ENCODE measurements at places on chromosomes 13 and 19. TPM values are rescaled to one million over a fixed set of nuclear protein-coding genes. Genes with fewer than 3 reads are reported as not detected.

Gene CLIP3
- total RNA-seq, result 1.8 TPM

Gene LGALS7
- not detected for total RNA-seq

Gene TMIGD2
- not detected for total RNA-seq

Gene SPACA4
- not detected for total RNA-seq

Gene TEX26
- total RNA-seq, result not detected

Gene ZNF491
- 0.95 TPM for total RNA-seq

DNA sequence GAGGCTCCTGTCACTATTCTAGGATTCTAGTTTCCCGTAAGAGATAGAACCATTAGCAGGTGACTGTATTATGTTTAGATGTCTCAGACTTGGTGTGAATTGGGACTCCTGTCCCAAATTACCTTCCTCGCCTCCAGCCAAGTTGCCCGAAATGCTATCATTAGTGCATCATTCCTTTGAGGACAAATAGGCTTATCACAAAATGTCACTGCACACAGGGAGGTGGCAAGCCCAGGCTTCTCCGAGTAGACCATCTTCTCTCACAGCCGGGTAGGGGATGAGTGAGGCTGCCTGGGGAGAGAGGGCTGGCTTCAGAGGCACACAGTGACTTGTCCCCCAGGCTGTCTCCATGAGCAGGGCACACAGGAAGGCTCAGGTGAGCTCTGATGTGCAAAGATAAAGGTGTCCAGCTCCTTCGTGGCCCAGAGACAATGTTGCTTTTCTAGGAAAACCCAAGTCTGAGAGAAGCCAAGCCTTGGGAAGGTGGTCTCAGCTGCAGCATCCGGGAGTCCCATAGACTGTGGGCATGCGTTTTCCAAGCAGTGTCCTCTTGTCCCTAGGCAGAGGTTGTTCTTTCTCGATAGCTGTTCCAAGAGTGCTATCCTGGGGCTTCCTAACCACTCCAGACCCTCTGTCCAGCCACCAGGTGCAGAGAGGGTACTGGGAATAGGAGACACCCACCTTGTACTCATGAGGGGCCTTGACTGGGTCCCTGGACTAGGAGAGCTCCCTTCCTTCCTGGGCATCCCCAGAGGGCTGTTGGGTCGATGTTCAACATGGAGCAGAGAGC is 163.1 kb upstream of the TSHZ3 start:
- DNase-seq, result no peak

DNA sequence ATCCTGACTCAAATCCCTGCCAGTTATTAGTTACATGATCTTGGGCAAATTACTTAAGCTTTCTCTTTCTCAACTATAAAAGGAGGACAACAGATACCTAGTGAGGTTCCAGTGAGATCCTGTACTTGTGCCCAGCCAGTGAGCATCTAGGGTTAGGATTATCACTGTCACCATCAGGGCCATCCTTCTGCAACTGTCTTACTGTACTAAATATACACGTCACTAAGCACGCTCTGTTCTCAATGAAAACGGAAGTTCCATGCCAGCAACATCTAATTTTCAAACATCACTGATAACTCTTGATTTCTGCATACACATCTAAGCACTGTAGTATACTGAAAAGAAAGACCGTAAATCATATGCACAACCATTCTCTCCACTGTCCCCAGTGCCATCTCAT is 70.0 kb downstream of the FOXO1 start:
- DNase-seq, result no peak

DNA sequence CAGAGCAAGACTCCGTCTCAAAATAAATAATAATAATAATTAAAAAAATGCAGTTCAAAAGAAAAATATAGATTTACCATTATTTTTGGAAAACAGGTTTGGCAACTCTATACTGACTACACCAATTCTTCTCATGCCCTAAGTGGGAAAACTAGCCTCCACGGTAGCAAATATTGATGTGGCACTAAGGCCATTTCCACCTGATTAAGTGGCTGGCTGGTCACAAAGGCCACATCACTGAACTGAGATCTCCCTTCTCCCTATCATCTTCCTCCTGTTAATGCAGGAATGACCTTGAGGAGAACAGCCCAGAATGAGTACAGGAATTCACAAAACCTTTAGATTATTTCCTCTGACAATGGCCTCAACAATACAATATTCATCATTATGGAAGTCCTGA is 18.6 kb downstream of the ZNF814 start:
- DNase-seq, result no peak

- DNase-seq, result no peak
Measured at GRCh38 chr13:108227651-108228272, 9.6 kb downstream of the ABHD13 start.

GRCh38 chr13:85080691-85081090 is 718.5 kb downstream of the SLITRK6 start:
- no peak for DNase-seq

DNA sequence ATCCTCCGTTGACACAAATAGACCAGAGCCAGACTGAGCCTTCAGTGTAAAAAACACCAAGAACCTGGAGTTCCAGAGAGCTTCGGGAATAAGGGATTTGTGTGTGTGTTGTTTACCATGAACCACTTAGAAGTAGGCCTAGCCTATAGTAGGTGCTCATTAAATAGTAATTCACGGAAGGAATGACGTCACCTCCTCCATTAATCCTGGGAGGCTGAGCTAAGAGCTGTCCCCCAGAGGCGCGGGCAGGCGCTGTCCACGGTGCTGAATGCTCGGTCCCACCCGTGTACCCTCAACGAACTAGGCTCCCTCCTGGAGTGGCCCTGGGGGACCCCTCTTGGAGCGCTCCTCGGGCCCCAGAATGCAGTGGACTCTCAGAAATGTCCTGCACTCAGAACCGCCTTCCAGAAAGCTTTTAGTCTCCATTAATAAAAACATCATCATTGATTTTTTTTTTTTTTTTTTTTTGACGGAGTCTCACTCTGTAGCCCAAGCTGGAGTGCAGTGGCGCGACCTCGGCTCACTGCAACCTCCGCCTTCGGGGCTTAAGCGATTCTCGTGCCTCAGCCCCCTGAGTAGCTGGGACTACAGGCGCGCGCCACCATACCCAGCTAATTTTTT is 6.5 kb downstream of the UNC13A start:
- DNase-seq, result no peak

DNA sequence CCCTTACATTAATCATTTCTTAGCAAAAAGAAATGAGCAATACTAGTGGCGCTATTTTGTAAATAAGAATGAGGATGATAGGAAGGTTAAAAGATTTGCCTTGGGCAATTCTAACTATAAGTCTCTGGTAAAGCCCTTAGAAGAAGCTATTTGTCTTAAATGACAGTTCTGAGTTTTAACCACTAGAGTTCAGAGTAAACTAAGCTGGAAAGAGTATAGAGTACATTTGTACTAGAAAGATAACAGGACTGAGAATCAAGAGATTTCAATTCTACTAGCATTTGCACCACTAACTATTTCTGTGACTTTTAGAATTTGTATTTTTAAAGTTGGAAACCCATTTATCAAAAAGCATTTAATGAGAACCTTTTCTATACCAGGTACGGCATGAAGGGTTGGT is 750.3 kb downstream of the OLFM4 start:
- no peak for DNase-seq

DNA sequence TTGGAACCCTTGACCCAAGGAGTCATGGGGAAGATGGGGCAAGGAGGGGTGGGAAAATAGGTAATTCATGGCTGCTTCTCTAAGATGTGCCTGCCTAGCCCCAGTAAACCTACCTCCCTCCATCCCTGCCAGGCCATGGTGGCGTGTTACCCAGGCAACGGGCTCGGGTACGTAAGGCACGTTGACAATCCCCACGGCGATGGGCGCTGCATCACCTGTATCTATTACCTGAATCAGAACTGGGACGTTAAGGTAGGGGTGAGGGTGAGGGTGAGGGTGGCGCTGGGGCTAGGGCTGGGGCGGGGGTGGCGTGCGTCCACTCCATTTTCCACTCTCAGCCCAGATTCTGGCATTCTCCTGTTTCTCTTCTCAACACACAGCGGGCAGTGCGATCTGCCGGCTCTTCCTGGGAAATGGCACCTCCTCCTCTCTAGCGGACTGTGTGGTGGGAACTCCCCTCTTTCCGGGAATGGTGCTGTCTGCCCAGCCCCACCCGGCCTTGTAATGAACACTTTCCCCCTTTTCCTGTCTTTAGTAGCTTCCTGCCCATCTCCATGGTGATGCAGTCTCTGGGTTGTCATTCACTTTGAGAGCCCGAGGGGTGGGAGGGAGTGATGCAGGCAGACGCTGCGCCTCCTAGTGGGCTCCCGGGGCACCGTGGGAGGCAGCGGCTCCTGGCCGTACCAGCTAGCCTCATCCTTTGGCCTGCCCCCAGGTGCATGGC is 7.6 kb downstream of the EGLN2 start:
- DNase-seq, result peak; percentile 53

- no peak for DNase-seq
Measured at GRCh38 chr19:2413629-2414028, 13.8 kb downstream of the TIMM13 start.

DNA sequence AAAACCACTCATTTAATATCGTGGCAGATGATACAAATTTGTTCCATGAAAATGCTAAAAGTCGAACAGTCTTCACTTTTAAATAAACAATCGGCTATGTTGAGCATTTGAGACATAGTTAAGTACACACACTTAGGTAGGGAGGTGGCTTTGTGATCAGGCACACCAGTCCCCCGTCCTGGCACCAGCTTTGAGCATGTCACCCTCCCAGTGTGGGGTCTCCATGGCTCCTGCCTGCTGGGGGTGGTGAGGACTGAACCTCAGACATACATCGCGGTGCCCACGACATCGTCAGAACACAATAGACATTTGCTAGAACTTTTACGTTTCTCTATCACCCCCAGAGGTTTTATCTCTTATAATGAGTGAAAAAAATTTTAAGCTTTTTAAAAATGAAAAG is 62.0 kb downstream of the RFX2 start:
- DNase-seq, result no peak

DNA sequence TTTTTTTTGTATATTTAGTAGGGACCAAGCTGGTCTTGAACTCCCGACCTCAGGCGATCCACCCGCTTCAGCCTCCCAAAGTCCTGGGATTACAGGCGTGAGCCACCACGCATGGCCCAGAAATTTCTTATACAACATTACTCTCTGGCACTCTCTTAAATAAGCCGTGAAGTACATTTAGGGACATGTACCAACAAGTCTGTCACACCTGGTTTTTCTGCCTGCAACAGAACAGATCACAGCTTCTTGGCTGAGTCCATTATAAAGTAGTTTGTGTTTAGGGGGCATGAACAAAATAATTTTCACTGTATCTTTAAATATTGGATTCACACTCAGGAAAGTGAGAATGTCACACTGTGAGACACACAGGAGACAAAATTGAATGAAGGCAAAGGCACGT is 1567.3 kb downstream of the SLITRK5 start:
- no peak for DNase-seq

DNA sequence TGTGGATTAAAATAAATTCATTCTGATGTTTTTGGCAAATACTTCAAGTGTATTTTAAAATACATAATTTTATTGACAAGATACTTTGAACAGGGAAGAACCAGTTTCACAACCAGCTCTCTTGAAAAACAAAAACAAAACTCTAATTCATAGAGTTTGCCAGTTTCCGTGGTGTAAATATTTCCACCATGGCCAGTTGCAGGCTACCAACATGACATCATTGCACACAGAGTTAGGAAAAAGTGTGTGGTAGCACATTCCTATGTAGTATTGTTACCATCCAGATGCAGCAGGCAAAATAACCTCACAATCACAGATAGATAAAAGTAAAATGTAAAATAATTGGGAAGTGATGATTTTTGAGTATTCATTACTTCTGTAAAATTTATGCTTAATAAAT is 7.7 kb upstream of the RNF113B start:
- no peak for DNase-seq

DNA sequence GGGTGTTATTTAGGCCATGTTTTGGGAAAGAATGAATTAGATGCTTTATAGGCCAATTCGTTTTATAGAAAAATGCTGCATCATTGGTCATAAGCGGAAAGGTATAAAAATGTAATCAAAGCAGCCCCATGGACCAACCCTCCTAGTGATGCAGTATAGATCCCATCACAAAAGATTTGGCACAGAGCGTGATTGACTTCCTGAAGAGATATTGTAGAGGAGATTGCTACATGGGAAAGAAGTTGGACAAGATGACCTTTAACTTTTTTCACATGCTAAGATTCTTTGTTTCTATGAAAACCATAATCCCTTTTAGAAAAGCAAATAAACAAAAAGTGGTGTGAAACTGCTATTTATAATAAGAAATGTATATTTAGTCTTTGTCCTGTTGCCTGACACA is 136.5 kb upstream of the FNDC3A start:
- no peak for DNase-seq

- no peak for DNase-seq
Measured at GRCh38 chr13:43444081-43444480, 342.7 kb downstream of the ENOX1 start.

DNA sequence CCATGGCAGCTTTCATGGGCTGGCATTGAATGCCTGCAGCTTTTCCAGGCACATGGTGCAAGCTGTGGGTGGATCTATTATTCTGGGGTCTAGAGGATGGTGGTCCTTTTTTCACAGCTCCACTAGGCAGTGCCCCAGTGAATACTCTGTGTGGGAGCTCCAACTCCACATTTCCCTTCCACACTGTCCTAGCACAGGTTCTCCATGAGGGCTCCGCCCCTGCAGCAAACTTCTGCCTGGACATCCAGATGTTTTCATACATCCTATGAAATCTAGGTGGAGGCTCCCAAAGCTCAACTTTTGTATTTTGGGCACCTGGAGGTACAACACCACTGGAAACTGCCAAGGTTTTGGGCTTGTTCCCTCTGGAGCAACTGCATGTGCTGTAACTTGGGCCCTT is 450.6 kb downstream of the LMO7 start:
- no peak for DNase-seq

GRCh38 chr19:7534531-7535046 is 928 bp upstream of the PNPLA6 start:
- no peak for DNase-seq

DNA sequence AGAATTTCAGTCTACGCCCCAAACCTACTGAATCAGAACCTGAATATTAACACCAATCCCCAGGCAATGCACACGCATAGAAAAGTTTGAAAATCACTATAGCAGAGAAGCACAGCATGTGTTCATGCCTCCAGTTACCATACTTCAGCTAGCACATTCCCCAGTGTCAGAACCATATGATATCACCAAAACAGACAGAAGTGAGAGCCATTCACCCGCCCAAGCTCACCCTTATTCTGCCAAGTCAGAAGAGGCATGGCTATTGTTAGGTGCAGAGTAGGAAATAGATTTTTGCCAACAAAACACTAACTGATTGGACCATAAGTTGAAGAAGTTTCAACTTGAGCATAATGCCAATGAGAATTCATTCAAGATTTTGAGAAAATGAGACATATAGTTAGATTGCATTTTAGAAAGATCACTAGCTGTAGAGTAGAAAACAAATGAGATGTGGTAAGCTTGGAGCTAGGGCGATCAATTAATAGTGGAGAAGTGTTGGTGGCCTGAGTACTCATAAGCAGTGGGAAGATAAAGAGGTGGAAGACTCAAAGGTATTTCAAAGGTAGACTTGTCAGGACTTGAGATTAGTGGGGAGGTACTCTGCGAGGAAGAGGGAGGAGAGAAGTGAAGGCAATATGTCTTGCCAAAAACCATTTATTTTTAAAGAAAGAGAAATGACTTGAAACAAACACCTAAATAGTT is 492.4 kb downstream of the SUCLA2 start:
- DNase-seq, result no peak

- no peak for DNase-seq
Measured at GRCh38 chr13:70088926-70089325, 18.7 kb upstream of the ATXN8OS start.

- peak; percentile 89 for DNase-seq
Measured at GRCh38 chr13:51070005-51070649, 40.9 kb downstream of the C13orf42 start.

- DNase-seq, result no peak
Measured at GRCh38 chr13:46210362-46211083, 1.2 kb upstream of the LRRC63 start.
